Right lung (tissue), 10 donors: ENCODE measurements at places on chromosomes 3 and 15. TPM values are rescaled to one million over a fixed set of nuclear protein-coding genes. Genes with fewer than 3 reads are reported as not detected.
A peak's percentile ranks its signal among the peaks of the same experiment; 100 is the strongest.

Gene SRP14
- polyA plus RNA-seq: 560 TPM

Gene HCLS1
- 7.5 TPM for polyA plus RNA-seq

Gene MYZAP
- polyA plus RNA-seq: 71.8 TPM

Gene PPM1L
- 4.9 TPM for polyA plus RNA-seq

Gene GOLGA8M
- 3.9 TPM for polyA plus RNA-seq

Gene ECE2
- polyA plus RNA-seq: not detected

Gene A4GNT
- polyA plus RNA-seq: 0.63 TPM

Gene TMEM212
- polyA plus RNA-seq: 2.6 TPM

Gene FEZF2
- polyA plus RNA-seq: not detected

Gene ILDR1
- polyA plus RNA-seq: 4.8 TPM

Gene FETUB
- polyA plus RNA-seq: not detected

Gene TMCO5A
- not detected for polyA plus RNA-seq

Gene SOX2
- 15.8 TPM for polyA plus RNA-seq

DNA sequence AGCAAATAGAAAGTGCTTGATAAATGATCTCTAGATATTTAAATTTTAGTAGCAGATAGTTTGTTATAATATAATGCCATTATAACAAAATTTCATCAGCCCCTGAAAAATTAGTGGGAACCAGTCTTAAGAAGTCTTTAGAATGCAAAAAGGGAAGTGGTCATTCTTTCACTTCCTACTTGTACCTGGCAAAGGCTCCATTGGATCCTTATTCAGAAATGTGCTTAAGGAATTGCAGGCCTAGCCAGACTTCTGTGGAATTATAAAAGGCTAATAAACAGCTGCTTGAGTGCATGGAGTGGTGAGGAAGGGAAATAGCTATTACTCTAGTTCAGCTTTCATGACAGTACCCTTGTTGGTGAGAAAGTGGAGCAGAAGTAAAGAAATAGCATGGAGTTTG lies 24.2 kb downstream of the PPM1L start:
- DNase-seq: no peak

DNA sequence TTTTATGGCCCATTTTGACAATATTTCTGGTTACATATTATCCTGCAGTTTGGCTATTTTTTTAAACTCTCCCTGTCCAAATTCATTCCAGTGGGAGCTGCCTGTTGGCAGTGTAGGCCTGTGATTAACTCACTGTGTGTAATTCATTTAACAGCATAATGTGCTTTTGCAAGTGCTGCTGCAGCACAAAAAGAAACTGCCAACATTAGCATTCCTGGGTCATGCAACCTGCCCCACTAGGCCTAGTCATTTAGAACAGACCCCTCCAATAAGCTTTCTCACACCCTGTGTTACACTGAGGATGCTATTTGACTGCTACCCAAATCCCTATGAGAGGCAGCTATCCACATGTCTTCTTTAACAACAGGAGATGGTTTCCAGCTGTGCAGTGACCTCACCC lies 251.2 kb upstream of the UBE2E2 start:
- no peak for DNase-seq

DNA sequence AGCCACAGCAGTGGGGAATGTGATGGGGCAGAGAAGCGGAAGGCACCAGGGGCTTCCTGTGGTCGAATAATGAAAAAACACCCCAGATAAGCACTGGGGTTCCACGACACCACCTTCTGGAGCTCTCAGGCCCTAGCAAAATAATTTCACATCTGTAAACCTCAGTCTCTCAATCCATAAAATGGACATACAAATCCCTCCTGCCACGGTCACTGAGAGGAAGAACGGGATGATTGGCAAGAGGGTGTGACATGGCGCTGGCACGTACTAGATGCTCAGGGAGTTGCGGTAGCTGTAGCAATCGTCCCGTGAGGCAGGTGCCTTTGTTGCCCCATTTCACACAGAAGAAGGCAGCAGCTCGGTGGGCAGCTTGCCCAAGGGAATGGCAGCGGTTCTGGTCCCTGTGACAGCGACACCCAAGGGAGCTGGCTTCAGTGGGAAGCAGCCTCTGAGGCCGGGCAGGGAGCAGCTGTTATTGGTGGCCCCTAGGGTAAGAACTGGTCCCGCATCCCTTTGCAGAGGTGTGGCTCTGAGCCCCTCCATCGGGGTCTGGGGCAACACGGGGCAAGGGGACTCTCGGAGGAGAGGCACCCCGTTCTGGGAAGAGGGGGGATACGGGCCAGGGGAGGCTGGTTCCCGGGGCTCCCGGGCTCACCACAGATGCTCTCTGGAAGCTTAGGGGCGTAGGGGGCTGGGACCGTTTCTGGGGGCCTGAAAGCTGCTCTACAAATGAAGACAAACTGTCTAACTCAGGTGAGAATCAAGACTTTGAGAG lies 114.0 kb upstream of the ALDH1A3 start:
- DNase-seq: no peak

DNA sequence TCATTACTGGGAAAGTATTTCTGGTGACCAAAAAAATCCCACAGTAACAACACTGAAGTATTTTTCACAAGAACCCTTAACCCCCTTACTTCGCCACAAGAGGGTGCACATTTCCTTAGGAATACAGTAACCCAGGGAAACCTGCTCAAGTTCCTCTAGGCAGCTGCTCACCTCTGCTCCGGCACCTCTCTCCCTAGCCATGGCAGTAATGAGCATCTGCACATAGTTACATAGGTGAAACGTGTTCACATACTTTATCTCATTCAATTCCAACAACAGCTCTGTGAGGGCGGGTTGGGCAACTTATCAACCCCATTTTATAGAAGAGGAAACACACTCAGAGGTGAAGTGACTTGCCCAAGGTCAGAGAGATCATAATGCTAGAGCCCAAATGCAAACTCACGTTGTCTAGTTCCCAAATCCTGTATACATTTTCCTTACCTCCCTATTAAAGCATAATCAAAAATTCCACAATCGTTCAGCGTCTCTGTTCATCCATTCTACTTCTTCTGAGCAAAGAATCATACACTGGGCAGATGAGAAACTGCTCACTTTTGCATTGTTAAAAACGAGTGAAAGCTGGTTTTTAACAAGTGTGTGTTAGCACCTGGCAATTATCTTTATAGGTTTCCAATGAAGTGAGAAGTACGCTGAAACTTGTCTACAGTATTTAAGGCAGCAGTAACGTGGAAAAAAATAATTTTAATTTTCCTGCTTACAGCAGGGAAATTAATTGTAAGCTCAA lies 90.7 kb downstream of the IGF2BP2 start:
- no peak for DNase-seq

DNA sequence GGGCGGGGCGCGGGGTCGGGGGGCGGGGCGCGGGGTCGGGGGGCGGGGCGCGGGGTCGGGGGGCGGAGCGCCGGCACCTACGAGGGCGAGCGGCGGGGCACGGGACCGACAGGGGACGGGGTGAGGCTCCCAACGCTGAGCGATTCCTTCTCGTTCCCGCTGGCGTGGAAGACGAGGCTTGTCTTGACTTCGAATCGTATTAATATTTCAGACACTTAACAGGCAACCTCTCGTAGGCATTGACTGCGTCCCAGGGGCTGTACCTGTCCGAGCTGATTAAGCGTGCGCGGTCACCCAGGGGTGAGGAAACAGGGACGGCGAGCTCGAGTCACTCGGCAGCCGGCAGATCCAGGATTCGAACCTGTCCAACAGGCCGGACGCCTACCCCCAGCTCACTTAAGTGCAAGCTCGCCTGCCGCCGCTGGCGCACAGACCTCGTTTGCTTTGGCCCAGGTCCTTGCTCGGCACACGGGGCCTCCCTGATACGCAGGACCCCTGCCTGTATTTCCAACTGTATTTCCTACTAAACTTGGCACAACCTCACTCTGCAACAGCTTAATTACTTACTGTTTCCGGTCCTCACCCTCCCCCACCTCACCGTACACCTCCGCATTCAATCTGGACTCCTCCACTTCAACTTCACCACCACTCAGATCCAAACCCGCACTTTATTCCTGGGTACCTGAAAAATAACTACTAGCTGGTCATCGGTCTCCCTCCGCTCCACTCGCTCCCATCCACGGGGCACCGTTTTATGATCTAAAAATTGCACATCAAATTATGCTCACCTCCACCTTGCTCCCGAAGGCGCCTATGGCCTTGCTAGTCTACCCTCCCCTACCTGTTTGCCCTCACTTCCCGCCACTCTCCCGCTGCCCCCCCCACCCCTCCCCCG lies 722 bp upstream of the ZXDC start:
- peak; percentile 52 for DNase-seq

GRCh38 chr3:192896208-192896607 lies 21.4 kb downstream of the MB21D2 start:
- DNase-seq: no peak

DNA sequence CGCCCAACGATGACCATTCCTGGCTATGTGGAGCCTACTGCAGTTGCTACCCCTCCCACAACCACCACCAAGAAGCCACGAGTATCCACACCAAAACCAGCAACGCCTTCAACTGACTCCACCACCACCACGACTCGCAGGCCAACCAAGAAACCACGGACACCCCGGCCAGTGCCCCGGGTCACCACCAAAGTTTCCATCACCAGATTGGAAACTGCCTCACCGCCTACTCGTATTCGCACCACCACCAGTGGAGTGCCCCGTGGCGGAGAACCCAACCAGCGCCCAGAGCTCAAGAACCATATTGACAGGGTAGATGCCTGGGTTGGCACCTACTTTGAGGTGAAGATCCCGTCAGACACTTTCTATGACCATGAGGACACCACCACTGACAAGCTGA lies 22.6 kb upstream of the BSN start:
- no peak for DNase-seq

DNA sequence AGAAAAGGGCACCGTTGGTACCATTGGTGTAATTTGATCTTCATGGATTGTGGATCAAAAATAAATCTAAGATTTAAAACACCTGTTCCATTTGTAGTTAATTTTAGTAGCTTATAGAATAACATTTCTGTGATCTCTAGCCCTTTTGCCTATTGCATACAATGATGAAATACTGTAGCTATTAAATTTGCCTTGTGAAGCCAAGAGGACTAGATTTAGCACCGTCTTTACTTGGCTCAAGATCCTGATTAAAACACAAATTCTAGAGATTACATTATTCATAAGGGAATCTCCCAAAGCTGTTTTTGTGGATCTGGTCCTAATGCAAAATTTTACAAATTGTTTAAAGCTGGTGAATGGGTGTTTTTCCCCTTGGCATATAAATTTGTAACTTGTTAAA lies 8.2 kb downstream of the TBC1D23 start:
- no peak for DNase-seq

- no peak for DNase-seq
Observed at GRCh38 chr15:31300208-31300661, 26.4 kb upstream of the KLF13 start.

DNA sequence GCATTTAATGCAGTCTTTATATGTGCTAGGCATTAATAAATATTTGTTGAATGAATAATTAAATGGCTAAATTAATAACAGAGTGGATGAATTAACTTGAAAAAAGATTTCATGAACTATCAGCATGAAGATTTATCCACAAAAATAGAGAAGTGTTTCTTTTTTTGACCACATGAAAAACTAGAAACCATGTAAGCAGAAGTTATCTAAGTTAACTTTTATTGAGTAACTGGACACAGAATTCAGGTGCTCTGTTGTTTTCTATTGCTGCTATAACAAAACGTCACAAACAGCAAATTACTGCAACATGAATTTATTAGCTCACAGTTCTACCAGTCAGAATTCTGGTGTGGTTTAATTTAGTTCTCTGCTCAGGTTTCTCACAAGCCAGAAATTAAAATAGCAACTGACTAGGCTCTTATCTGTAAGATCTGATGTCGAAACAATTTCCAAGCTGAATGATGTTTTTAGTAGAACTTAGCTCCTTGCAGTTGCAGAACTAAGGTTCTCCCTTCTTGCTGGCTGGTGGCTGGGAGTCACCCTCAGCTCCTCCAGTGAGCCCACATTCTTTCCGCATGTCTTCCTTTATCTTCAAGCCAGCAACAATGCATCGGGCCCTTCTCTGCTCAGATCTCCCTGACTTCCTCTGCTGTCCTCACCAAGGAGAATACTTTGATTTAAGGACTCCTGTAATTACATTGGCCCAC lies 810.2 kb upstream of the ALCAM start:
- DNase-seq: no peak

- no peak for DNase-seq
Observed at GRCh38 chr3:12182687-12183441, 24.2 kb upstream of the TIMP4 start.

DNA sequence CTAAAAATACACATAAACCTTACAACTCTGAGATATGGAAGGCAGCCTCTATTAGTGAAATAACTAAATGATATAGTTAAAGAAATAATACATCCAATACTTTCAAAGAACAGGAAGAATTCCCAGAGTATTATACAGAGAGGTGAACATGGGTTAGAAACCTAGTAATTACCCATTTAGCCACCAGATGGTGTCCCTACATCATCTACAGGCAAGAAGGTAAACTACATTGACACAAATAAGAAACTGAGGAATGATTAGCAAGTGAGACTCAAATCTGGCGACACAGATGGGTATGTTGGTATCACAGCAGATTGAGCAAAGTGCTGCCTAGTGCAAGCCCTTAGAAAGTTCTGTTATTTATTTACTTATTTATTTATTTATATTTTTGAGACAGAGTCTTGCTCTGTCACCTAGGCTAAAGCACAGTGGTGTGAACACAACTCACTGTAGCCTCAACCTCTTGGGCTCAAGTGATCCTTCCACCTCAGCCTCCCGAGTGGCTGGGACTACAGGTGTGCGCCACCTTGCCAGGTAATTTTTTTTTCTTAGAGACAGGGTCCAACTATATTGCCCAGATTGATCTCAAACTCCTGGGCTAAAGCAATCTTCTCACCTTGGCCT lies 28.2 kb downstream of the NEK4 start:
- DNase-seq: peak; percentile 2

- no peak for DNase-seq
Observed at GRCh38 chr3:47261301-47261700, 21.3 kb downstream of the KIF9 start.

DNA sequence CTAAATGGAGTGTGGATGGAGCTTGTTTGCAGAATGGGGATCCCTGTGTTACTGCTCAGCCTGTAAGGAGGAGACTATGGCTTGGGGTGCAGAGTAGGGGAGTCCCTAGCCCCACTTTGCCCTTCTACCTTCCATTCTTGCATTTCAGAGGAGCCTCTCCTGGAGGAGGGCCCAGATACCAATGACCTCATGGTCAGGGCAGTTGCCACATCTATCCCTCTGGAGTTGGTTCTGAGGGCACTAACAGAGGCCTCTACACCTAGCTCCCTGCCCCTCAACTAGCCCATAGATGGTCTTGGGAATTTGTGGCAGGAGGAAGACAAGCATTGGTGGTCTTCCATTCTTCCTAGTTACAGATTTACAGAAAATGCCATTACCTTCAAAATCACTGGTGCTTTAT lies 6.1 kb downstream of the SKOR1 start:
- DNase-seq: no peak

DNA sequence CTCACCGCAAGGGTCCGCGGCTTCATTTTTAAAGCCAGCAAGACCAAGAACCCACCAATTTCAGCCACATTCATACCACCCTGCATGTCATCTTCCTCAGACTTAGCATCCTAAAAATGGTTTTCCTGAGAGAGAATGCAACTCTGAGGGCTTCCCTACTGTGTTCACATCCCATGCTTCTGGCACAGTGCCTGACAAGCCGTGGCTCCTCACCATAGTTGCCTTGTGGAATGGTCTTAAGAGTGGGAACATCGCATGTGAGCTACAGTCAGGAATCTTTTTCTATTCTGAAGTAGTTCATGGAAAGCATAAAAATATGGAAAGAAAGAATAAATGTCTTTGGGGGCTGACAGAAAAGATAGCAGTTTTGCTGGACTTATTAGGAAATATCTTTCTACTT lies 120.3 kb downstream of the RAP2B start:
- no peak for DNase-seq
